ENCODE measurements at places on chromosomes 7 and 10.
A peak's percentile ranks its signal among the peaks of the same experiment; 100 is the strongest.

DNA sequence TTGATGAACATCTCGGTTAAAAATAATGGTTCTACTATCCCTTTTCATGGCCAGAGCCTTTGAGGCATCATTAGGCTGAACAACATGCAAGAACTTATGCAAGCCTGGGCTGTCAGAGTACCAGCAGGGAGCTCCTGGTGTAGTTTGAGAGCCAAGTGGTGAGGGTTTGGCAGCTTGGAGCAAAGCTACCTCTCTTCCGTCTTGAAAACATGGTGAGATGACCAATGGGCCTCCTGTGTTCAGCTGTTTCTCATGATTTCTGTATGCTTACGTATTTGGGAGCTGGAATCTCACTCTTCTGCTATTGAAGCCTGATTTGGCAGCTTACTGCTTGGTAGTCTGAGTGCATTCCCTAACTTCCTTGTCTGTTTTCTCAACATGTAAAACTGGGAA, 150.4 kb downstream of the CXCL12 start:
- no peak for DNase-seq

DNA sequence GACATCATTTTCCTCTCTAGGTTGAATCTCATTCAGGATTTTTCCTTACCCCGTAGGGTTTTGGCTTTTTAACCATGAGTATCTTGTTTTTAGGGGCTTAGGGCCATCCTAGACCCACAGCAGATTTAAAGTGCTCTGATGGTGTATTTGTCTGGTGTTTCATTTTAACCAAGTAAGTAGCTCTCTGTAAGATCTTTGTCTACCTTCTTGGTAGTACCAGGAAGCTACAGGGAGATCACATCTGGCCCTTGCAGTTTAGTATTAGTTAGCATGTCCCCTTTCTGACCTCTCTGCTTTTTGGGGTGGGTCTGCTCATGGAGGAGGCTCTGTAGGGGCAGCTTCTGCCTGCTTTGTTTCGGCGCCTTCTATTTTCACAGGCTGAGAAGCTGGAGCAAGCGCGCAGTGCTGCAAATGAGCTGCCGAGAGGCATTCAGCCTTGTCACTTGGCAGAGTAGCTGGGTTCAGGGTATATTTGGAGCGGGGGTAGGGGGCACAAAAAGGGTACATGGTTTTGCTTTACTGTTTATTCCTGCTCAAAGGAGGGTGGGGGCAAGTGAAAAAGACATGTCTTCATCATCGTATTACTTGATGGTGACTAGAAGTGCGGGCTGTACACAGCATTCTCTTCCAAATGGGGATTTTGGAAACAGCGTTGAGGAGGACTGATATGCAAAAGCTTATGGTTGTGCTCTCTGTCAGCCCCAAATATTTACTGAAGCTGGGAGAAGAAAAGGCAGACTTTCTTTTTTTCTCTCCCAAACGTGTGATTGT, 146.3 kb downstream of the CELF2 start:
- DNase-seq = peak; percentile 33

GRCh38 chr7:142598297-142598696, 151.0 kb upstream of the PRSS1 start:
- no peak for DNase-seq

GRCh38 chr10:51574248-51575048, 124.9 kb downstream of the CSTF2T start:
- DNase-seq = no peak

- DNase-seq = peak; percentile 22
Observed at GRCh38 chr10:96830511-96831199, 1.4 kb upstream of the LCOR start.

DNA sequence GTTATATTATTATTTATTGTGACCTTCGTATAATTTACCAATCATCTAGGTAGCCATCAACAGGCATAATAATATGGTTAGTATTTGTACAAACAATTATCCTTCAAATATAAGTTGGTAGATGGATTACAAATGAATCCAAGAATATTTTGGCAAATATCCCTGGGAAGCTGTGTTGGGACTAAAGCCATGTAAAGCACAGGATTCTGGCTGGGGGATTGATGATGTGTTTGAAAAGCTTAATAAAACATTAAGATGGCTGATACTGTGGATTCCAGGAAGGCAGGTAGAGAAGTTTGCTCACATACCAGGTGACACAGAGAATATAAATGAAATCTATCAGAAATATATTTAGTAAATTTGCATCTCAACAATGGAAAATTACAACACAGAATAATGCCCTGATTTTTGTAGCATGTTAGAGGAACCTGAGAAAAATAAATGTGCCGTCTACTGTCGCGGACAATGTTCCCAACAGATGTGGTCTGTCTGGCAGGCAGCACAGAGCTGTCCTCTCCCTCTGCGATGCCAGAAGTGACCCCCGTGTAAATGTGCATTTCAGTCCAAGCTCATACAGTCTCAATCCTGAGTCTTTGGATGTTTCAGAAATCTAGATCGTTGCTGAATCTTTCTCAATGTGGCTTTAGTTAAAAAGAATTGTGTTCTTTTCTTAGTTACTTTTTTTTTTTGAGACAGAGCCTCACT, 125.0 kb downstream of the TEX36 start:
- no peak for DNase-seq

DNA sequence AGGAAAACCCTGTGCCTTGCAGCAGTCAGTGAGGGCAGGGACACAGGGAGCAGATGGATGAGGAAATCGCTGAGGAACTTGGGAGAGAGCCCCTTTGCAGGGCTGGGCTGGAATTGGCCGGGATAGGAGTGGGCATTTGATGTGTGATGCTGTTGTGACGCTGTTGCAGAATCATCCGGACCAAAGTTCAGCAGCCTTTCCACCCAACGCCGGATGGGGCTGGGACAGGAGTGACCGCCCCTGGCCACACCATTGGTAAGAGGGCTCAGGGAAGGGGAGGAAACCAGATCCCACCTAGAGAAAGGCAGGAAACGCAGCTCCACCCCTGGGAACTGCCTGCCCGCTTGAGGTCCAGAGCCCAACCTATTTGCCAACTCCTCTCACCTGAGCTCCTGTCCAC, 33.9 kb downstream of the PAX2 start:
- no peak for DNase-seq

GRCh38 chr7:46664453-46664852, 743.4 kb upstream of the IGFBP3 start:
- DNase-seq = no peak
